ENCODE measurements at places on chromosomes 7 and 10.

DNA sequence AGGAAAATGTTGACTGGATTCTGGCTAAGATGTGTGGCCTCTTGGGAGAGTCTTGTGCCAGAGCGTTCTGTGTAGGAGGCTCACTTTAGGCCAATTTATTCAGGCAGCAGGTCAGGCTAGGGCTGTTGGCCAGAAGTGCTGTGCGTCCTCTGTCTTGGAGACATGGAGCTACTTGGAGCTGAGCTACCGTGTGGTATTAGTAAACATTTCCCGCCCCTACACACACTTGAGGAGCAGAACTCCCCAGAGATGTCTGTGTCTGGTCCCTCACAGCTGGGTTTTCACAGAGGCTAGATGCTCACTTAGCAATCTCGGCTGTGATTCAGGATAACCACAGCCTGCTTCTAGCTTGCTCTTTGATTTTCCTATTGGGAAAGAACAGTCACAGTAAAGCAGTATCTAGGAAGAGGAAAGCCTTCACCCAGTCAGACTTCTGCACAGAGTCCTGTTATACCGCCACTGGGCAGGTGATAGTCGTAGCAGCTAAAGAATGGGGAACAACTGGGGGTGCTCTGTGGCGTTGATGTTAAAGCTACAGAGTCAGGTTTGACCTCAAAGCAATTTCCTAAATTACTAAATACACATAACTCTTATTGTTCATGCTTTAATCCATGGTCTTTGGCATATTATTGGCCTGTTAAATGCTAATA, 86.7 kb downstream of the MDFIC start:
- DNase-seq, result no peak

GRCh38 chr10:114885443-114885842, 52.6 kb upstream of the TRUB1 start:
- DNase-seq, result no peak

DNA sequence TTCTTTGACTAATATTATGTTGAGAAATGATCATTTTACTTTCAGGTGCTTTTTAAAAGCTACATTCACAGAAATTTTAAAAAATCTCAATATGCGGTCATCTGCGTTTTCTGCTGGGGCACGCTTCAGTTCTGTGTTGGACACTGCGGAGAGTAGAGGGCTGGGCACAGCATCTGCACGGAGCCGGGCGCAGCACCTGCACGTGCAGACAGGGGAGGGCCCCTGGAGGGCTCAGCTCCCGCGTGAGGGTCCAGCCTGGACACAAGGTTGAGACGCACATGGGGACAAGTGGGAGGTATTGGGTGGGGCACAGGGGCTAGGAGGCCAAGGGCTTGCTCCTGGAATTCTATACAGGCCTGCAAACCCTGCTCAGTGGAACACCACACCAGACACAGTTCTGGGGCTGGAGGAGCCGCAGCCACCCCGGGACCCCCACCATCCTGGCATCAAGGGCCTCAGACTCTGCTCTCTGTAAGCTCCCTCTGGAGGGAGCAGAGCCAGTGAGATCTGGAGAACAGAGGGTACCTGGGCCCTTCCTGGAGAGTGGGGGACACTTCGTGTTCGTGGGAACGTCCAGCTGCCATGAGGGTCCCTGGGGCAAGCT, 20.4 kb upstream of the FAM20C start:
- DNase-seq, result no peak

DNA sequence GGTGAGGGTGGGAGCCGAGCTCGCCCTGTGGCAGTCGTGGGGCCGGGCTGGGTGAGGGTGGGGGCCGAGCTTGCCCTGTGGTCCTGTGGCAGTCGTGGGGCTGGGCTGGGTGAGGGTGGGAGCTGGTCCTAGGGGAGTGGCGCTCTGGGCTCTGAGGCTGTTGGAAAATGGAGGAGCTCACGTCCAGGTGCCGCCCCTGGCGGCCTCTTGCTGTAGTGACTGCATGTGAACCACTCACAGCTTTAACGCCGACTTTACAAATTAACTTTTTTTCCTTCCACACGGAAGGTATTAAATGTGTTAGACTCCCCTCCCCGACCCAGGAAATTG, 312.6 kb downstream of the WDR37 start:
- peak; percentile 46 for DNase-seq

DNA sequence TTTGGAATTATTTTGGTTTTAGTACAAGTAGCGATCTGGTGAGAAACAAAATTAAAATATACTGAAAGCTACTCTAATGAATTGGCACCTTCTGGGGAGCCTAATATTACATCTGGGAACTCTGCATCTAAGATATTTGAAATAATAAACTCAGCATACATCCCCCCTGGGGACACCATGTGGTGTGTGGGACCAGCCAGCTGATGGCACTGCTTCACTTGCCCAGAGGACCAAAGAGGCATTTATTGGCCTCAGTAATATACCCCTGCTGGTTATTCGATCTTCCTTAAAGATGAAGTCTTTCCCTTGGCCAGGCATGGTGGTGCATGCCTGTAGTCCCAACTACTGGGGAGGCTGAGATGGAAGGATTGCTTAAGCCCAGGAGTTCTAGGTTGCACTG, 195.1 kb upstream of the AUTS2 start:
- peak; percentile 1 for DNase-seq

GRCh38 chr7:31043051-31043471, 9.0 kb upstream of the ADCYAP1R1 start:
- no peak for DNase-seq

DNA sequence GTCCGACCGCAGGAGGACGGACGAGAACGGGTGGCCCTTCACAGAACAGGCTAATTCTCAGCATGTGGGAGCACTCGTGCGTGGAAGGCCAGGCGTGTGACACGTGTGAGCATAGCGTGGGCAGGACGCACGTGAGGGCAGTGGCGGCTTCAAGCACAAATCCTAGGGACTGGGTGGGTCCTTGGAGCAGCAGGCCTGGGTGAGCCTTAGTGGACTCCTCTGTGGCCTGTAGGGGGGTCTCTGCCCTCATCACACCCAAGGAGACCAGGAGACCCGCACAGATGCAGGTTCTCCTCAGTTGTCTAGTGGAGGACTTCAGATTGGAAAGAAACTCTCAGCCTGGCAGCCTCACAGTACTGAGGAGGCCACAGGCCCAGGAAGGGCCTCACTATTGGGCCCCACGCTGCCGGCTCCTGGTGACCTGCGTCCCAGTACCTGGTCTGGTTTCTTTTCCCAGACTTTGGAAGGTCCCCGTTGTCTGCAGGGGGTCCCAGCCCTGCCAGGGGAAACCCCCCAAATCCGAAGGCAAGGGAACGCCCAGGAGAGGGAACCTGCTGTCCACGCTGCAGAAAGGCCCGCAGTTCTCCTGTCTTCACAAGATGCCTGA, 49.1 kb upstream of the FAM20C start:
- no peak for DNase-seq

GRCh38 chr7:135102372-135102771, 45.5 kb upstream of the TMEM140 start:
- DNase-seq, result no peak
